ENCODE measurements at places on chromosomes 4 and X.

DNA sequence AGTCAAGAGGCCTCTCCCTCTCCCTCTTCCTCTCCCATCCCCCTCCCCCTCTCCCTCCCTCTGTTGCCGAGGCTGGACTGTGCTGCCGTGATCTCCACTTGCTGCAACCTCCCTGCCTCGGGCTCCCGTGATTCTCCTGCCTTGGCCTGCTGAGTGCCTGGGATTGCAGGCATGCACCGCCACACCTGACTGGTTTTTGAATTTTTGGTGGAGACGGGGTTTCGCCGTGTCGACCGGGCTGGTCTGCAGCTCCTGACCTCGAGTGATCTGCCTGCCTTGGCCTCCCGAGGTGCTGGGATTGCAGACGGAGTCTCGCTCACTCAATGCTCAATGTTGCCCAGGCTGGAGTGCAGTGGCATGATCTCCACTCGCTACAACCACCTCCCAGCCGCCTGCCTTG, 165.1 kb downstream of the CENPC start:
- DNase-seq, result no peak

- no peak for DNase-seq
Measured at GRCh38 chr4:4364486-4365208, 22.3 kb upstream of the NSG1 start.

DNA sequence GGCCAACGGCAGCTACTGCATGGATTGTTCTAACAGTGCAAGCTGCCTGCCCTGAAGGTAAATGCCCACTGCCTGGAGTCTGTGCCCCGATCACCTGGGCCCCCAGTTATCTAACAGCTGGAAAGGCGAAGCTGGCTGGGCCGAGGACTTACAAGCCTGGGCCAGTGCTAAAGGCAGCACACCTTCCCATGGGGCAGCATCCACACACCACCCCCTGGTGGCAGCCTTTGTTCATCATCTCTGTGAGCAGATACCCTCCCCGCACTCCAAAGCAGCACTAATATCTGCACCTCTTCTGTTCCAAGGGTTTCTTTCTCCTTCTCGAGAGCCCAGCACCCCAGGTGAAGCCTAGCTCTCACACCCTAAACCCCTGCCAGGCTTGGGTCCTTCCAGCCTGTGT, 7.6 kb downstream of the SLC2A9 start:
- DNase-seq, result no peak

DNA sequence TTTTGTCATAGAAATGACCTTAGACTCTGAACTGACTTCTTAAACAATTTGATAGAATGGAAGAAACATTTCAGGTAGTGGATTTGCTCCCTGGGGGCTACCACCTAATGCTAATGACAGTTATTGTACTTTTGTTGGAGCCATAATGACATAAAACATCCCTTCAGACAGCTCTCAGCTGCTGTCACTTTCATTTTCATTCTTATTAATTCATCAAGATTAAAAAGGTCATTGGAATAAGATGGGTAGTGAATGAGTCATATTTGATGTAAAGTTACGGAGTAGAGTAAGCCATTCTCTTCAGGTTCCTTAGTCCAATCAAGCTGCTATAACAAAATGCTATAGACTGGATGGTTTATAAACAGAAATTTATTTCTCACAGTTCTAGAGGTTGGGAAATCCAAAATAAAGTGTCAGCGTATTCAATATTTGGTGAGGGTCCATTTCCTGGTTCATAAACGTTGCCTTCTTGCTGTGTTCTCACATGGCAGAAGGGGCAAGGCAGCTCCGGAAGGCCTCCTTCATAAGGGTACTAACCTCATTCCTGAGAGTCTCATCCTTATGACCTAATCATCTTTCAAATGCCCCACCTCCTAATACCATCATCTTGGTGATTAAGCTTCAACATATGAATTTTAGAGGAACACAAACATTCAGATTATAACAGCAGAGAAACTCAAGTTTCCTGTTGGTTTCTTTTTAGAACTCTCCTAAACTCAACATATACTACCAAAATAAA, 268.5 kb downstream of the ARAP2 start:
- DNase-seq, result no peak

GRCh38 chr4:79578606-79579005, 170.6 kb upstream of the GK2 start:
- DNase-seq, result no peak

- DNase-seq, result no peak
Measured at GRCh38 chr4:154560824-154561231, 2.0 kb upstream of the FGB start.
